ENCODE measurements at places on chromosomes 7 and 10. TPM values are rescaled to one million over a fixed set of nuclear protein-coding genes. Genes with fewer than 3 reads are reported as not detected.
A peak's percentile ranks its signal among the peaks of the same experiment; 100 is the strongest.

SMKR1 gene
- 3.6 TPM for total RNA-seq

ZNF503 gene
- 0.21 TPM for total RNA-seq

CARD11 gene
- 80.8 TPM for total RNA-seq

PGAM2 gene
- total RNA-seq = not detected

DNA sequence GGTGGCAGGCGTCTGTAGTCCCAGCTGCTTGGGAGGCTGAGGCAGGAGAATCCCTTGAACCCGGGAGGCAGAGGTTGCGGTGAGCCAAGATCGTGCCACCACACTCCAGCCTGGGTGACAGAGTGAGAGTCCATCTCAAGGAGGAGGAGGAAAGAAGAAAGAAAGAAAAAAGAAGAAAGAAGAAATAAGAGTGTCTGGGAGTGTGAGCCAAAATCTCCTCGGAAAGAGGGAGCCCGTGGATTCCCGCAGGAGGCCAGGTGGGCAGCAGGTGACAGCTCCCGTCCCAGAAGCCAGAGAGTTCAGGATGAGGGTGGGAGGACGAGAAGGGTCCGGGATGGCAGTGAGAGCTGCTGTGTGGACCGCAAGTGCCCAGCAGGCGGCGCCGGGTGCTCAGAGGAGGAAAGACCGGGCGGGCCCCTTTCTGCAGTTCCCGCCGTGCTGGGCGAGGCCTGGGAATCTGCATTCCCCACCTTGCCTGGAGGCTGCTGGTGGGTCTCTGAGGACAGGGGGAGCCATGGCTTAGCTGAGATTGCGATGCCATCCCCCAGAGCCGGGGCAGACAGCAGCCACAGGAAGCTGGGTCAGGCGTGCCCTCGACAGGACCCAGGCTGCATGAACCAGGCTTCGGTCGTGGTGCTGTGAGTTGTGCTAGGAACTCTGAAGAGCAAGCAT, 17.1 kb upstream of the AMZ1 start:
- peaks cover 18% of the 10 kb centered on the region for H3K27me3 ChIP-seq
- no peaks in the 10 kb centered on the region for H3K36me3 ChIP-seq

- peaks cover 7% of the 10 kb centered on the region for H3K36me3 ChIP-seq
- no peak for DNase-seq
- H3K4me3 ChIP-seq = peak overlapping the region; percentile 13
- peaks cover 34% of the 10 kb centered on the region for H3K27me3 ChIP-seq
- H3K4me1 ChIP-seq = peaks cover 4% of the 10 kb centered on the region
Measured at GRCh38 chr7:49772916-49773217, 571 bp upstream of the VWC2 start.

- no peak overlapping the region for H3K27ac ChIP-seq
- no peak overlapping the region for H3K4me3 ChIP-seq
- H3K27me3 ChIP-seq = peaks cover 7% of the 10 kb centered on the region
- H3K4me1 ChIP-seq = peaks cover 10% of the 10 kb centered on the region
- H3K36me3 ChIP-seq = no peaks in the 10 kb centered on the region
Measured at GRCh38 chr7:134179036-134180011, 52.2 kb downstream of the LRGUK start.

GRCh38 chr10:83229991-83230390, 909.3 kb upstream of the GHITM start:
- H3K4me3 ChIP-seq = no peak overlapping the region
- no peaks in the 10 kb centered on the region for H3K36me3 ChIP-seq
- no peaks in the 10 kb centered on the region for H3K4me1 ChIP-seq

GRCh38 chr7:110420788-110421187, 670.1 kb upstream of the LRRN3 start:
- no peaks in the 10 kb centered on the region for H3K4me1 ChIP-seq
- H3K27me3 ChIP-seq = no peaks in the 10 kb centered on the region
- DNase-seq = no peak
- no peak overlapping the region for H3K4me3 ChIP-seq
- H3K27ac ChIP-seq = no peak overlapping the region

DNA sequence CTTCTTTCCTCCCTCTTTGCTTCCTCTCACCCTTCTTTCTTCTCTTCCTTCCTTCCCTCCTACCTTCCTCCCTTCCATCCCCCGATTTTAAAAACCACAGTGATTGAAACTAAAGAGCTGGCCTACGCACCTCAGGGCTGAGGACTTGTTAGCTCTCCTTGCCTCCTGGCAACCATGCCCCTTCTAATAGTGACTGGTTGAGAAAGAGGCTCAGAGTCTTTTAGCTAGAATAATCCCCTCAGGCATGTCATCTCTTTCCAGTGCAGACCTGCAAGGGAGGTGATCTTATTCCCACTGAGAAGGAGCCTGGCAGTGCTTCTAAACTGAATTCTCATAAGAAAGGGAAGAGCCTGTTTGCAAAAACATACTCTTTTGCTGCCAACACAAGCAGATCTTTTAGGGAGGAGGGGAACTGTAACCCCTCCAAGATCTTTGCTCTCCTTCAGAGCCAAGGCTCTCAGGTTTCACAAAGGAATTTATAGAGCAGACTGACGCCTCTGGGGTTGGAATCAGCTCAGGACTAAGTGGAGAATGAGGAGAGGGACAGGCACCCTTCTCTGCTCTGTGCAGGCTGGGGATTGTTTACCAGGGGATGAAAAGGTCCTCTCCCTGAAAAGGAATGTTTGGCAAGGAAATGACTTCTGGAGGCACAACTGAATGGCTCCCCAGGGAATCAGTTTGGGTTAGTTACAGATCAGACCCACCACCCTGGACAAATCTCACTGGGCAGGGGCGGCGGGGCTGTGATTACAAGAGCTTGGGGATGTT, 9.4 kb upstream of the ANKRD1 start:
- no peak overlapping the region for H3K27ac ChIP-seq
- DNase-seq = no peak
- H3K4me3 ChIP-seq = no peak overlapping the region

DNA sequence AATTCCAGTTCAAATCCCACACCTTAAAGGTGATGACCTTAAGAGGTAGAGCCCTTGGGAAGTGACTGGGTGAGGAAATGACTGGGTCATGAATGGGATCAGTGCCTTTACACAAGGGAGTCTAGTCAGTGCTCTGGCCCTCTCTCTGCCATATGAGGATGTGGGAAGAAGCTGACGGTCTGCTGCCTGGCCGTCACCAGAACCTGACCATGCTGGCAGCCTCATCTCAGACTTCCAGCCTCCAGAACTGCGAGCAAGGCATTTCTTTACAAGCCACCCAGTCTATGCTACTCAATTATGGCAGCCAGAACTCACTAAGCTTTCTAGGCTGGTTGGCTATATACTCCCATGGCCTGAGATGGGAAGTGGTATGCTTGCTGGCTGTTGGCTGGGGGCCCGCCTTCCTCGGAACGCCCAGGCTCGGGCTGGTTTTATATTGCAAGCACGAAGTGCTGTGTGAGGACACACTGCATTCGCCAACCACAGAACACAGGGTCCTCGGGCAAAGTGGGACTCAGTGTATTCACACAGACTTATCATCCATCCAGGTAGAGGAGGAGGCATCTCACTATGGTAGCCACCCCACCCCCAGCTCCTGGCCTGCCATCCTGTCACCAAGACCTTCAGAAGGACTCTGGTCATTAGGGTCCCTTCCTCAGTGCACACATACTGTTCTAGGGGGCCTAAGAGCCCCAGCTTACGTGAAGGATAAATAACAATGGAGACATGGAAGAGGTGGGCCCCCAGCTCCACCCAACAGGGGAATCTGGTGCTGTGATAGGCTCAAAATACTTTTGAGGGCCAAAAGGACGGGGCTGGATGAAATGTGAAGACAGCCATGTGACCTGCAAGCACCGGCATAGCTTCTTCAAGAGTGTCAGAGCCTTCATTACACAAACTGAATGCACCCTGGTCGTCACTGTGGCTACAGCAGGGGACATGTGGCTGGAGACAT, 49.0 kb downstream of the ZRANB1 start:
- H3K27me3 ChIP-seq = no peaks in the 10 kb centered on the region
- DNase-seq = no peak
- H3K4me3 ChIP-seq = no peak overlapping the region
- peaks cover 6% of the 10 kb centered on the region for H3K4me1 ChIP-seq

DNA sequence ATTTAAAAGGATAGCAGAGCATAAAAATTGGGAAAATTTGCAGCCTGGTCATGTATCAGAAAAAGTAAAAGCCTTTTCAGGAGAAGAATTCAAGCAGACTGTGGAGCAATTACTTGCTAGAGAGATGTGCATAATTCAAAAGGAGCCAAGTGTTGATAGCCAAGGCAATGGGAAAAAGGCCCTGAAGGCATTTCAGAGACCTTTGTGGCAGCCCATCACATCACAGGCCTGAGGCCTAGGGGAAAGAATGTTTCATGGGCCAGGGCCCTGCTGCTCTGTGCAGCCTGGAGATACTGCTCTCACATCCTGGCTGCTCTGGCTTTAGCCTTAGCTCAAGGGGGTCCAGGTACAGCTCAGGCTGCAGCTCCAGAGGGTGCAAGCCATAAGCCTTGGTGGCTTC, 152.9 kb downstream of the MAGI2 start:
- H3K4me1 ChIP-seq = no peaks in the 10 kb centered on the region
- no peaks in the 10 kb centered on the region for H3K36me3 ChIP-seq
- H3K27ac ChIP-seq = no peak overlapping the region
